ENCODE measurements at places on chromosomes 16 and 17.
A peak's percentile ranks its signal among the peaks of the same experiment; 100 is the strongest.

GRCh38 chr16:82560805-82561325 lies 65.9 kb upstream of the CDH13 start:
- no peak for DNase-seq

- DNase-seq = peak; percentile 3
These were observed 125.3 kb upstream of the SALL1 start for GRCh38 chr16:51276336-51276735.

GRCh38 chr16:67199808-67200198 lies 872 bp downstream of the ELMO3 start:
- no peak for DNase-seq

GRCh38 chr16:67284699-67285646 lies 5.6 kb downstream of the PLEKHG4 start:
- peak; percentile 42 for DNase-seq

- no peak for DNase-seq
These were observed 205.5 kb downstream of the NTN1 start for GRCh38 chr17:9226794-9227135.

- no peak for DNase-seq
These were observed 138.5 kb upstream of the CACNG3 start for GRCh38 chr16:24117680-24118079.

DNA sequence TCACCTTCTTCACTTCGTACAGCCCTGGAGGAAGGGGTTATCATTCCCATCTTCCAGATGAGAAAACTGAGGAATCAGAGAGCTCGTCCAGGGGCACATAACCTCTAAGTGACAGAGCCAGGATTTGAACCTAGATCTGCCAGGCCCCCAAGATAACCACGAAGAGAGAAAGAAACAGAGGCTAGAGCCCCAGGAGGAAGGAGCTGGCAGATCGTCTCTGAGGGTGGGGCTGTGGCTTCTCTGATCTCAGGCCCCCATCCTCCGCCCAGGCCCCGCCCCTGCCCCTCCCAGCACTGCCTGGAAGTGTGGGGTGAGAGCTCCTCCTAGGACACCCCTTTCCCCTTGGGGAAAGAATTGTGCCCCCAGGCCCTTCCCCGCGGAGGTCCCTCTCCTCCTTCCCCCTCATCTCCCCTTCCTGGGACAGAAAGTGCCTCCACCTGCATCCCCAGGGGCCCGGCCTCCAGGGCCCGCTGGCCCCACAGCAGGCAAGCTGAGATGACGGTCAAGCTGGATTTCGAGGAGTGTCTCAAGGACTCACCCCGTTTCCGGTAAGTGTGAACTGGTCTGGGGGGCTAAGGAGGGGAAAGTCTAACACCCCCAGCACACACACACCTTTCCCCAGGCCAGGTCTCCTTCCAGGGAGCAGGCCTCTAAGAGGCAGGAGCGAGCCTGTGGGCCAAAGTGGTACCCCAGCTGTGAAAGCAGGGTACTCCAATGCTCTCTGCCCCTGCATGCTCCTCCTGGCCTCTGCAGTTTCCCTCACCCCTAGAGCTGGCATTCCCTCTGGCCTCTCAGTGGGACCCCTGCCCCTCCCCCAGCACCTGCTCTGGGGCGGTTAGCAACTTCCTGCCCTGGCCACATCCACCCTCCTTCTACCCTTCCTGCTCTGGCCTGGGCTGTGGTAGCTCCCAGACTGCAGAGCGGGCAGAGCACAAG lies at the start of gene ACAP1:
Gene ACAP1 (plus strand): TSS at position 290 of the 936 bp plus-strand sequence. CDS start 206 bp downstream, at position 496.
- DNase-seq = no peak

DNA sequence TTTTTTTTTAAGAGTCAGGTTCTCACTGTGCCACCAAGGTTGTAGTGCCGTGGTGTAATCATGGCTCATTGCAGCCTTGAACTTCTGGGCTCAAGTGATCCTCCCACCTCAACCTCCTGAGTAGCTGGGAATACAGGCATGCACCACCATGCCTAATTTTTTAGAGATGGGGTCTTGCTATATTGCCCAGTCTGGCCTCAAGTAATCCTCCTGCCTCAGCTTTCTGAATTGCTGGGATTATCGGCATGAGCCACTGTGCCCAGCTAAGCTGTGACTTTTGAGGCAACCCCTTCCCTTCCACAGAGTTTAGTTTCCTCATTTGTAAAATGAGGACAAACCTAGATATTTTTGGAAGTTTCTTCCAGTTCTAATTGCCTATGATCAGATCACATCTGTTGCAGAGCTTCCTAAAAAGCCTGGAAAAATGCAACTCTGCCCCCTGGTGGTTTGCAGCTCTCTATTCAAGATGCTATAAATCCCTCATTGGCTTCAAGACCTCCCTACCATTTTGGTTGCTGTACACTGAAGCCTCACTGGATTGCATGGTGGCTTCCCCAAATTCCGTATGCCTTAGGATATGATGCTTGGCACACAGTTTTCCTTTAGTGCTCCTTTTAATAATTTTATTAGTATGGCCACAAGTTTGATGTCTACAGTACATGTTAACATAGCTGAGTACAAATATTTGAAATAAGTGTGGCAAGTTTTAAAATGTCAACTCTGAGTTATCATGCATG lies 19.3 kb downstream of the GDE1 start:
- DNase-seq = peak; percentile 85

GRCh38 chr17:61388561-61389356 lies 10.9 kb upstream of the TBX2 start:
- DNase-seq = no peak

GRCh38 chr17:75077496-75078283 lies 10.1 kb upstream of the SLC16A5 start:
- DNase-seq = no peak

DNA sequence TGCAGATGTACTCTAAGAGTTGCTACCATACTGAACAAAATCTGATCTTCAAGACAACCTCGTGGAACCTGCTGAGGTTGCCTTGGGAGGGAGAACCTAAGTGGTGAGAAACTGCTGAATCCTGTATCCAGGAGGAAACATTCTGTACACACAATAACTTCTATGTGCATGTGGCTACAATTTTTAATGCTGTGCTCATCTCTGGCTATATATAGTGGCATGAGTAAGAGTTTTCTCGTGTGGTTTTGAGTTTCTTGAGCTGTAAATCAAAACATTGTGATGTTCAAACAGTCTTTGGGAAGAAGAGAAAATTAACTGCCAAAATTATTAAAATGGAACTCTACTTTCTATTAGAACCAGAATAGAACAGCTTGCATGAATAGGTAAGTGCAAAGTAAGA lies 206.8 kb downstream of the CA10 start:
- DNase-seq = no peak

DNA sequence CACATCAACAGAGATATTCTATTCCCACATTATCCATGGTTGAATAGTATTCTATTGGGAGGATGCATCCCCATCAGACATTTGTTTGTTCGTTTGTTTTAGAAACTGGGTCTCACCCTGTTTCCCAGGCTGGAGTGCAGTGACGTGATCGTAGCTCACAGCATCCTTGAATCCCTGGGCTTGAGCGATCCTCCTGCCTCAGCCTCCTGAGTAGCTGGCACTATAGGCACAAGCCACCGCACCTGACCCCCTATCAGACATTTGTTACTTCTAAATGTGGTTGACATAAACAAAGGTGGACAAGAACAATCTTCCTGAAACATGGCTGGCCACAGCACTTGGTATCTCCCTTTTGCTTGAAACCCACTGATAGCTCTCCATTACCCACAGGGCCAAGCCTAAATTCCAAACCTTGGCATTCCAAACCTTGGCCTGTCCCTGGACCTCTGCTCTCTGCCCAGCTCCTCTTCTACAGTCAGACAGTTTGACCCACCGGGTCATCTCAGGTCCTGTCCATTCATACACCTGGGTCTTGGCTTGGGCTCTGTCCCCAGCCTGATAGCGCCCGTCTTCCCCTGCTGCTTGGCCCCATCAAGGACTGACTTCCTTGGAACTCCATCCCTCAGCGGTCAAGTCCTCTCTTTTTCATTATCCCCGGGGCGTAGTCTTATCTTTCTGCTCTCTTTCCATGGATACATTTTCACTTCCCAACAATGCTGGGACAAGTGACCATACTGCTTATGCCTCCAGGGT lies 1.5 kb upstream of the PRR29 start:
- DNase-seq = no peak

GRCh38 chr16:22214889-22215288 lies 8.8 kb downstream of the EEF2K start:
- no peak for DNase-seq

DNA sequence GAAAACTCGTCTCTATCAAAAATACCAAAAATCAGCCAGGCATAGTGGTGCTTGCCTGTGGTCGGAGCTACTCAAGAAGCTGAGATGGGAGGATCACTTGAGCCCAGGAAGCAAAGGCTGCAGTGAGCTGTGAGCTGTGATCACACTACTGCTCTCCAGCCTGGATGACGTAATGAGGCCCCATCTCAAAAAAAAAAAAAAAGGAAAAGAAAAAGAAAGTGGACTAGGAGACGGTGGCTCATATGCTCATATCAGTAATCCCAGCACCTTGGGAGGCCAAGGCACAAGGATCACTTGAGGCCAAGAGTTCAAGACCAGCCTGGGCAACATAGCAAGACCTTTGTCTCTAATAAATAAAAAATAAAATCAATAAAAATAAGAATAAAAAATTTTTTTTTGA lies 8.8 kb upstream of the SUMO2 start:
- DNase-seq = peak; percentile 52

DNA sequence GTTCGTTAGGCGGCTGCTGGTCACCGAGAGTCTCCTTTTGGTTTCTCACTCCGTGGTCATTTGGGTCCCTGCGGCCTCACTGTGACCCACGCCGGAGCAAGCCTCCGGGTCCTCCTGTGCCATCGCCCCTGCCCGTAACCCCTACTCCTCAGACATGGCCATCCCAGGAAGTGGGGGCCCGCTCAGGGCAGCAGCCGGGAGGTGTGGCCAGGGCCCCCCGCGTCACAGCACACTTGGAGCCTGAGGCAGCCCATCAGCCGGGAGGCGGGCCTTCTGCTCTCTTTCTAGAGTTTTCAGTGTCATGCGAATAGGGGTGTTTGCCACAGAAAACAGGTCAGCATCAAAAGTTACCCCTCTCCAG lies 7.9 kb upstream of the WFIKKN1 start:
- no peak for DNase-seq

DNA sequence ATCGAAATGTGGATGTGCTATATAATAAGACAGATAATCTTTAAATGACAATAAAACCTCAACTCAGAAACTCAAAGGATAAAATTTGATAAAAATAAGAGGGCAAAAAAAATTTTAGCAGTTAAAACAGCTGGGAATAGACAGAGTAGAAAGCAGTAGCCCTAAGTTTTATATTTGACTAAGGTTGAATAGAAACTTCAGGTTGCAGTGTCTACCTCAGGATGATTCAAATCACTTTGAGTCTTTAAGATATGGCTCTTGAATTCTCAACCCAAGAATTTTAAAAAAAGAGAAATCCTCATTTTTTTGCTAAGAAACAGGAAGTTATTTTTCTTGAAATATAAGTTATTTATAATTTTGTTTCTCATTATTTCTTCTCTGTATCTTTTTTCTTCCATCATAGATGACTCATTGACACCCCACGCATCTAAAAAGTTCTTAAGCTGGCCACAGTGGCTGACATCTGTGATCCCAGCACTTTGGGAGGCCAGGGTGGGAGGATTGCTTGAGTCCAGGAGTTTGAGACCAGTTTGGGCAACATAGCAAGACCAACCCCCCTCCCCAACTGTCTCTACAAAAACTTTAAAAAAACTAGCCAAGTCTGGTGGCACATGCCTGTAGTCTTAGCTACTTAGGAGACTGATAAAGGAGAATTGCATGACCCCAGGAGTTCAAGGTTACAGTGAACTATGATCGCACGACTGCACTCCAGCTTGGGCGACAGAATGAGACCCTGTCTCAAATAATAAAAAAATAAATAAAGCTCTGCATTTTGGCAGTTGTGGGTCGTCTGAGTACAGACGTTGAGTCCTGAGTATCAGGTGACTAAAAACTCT lies 23.9 kb downstream of the NFAT5 start:
- DNase-seq = no peak

DNA sequence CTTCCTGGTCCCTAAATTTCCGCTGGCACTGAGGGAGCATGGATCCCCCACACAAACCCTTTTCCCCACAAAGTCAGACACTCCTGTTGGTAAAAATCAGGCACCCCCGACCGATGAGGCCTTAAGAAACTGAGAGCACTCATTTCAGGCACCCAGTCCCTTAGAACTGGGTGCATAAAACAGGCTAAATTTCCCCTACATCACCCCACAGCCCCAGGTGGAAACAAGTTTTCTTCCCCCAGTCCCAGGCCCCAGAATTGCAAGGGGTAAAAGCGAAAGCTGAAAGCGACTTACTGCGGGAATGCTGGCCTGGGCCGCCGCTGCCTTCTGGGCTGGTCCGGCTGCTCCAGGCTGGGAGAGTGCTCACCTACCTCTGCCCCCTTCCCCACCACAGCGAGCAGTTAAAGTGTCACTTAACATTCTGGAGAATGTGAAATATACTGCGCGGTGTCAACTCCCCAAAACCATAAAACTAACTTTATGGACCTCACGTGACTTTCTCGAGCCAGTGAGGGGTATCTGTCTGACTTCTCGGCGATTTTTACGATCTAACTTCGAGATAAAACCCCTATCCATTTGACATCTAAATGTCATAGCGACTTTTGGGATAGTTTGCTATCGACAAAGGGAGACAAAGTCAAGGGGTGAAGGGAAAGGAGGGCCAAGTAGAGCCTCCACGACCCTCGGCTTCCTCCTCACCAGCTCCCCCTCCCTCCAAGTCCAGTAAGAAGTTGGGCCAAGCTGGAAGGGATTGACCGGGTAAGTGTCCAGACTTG lies at the start of gene HOXB3:
Gene HOXB3 (minus strand): TSS at position 411 of the 776 bp plus-strand sequence. CDS start 37,767 bp downstream, outside the sequence.
- DNase-seq = no peak

DNA sequence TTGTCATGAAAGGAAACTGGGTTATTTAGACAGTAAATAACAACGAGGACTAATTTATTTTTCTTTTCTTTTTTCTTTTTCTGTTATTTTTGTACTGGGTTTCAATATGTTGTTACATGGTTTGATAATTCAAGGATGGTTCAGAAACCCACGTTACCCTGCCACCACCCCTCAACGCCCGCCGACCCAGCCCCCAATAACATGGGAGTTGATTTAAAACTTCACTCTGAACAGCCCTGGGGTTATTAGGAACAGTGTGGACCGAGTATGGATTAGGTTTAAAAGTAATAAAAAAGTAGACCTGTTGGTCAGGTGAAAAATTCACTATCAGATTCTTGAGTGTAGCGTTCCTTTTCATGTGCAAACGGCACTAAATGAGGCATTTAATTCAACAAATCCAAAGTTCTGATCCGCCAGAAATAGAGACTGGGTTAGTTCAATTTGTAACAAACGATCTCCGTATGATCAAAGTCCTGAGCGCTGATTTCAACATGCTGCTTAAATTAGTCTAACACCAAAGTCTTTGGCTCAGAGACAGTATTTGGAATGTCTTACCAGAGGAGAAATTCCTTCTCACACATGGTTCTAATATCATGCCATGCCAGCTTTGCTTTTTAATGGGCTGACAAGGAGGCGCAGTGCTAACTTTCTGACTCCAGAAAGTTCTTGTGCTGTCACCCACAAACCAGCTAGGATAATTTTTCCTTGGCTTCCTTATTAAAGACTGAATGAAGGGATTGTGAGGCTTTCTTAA lies 173.1 kb upstream of the IRX3 start:
- DNase-seq = no peak

- DNase-seq = no peak
These were observed 19.6 kb downstream of the SBK1 start for GRCh38 chr16:28311913-28312312.

GRCh38 chr16:58614212-58614611 lies 15.4 kb downstream of the CNOT1 start:
- peak; percentile 41 for DNase-seq

- DNase-seq = peak; percentile 97
These were observed at the start of gene ITPRIPL2 for GRCh38 chr16:19113577-19114358. Gene ITPRIPL2, plus strand, starts transcription at chr16:19113964. Its CDS starts 498 bp downstream, at chr16:19114462.

GRCh38 chr16:1416521-1416941 lies 2.0 kb upstream of the UNKL start:
- no peak for DNase-seq
